ENCODE measurements at places on chromosomes 6 and 20.

DNA sequence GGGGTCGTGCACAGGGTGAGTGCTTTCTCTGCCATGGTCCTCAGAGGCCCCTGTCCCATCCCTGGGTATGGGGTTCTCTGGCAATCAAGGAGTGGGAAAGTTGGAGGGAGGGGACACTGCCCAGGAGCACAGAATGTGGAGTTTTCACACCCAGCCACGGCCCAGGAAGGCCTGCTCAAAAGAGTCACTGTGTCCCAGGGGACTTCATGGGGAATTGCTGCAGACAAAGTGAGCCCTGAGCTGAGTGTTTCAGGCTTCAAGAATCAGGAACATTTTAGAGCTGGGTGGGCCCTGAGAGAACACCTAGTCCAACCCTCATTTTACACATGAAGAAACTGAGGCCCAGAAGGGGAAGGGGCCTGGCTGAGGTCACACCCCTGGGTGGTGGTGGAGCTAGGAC is 5.7 kb downstream of the MAPK13 start:
- no peak for DNase-seq

- DNase-seq, result no peak
Measured at GRCh38 chr20:48003021-48003420, 217.7 kb upstream of the SULF2 start.

DNA sequence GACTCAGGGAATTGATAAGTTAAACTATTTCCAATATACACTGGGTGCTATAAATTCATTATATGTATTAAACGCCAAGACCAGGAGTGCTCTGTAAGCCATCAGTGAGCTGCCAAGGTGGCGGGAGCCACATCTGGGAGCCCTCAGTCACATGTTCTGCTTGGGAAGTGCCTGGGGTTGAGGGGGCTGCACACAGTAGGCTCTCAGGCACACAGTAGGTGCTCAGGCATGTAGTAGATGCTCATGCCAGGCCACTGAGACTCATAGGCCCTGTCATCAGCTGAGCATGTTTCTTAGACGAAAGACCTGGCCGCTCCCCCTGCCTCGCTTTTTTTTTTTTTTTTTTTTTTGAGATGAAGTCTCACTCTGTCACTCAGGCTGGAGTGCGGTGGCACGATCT is 83.3 kb upstream of the BHLHE23 start:
- no peak for DNase-seq

GRCh38 chr20:49186535-49187329 is 1.4 kb downstream of the STAU1 start:
- peak; percentile 8 for DNase-seq

DNA sequence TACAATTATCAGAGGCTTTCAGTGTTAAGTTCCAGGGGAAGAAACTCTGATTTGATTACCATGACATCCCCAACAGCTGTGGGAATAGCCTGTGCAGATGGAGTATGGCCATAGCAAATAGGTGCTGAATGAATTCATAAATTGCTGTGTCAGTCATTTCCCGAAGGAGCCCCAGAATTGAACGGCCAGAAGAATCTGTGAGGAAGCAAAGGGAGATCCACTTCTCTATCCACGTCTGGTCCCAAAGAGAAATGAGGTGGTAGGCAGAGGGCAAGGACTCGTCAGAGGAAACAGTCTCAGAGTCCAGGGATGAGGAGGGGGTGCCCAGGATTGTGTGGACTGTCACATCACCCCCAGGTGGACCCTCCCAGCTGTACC is 3.1 kb upstream of the TAF8 start:
- no peak for DNase-seq

DNA sequence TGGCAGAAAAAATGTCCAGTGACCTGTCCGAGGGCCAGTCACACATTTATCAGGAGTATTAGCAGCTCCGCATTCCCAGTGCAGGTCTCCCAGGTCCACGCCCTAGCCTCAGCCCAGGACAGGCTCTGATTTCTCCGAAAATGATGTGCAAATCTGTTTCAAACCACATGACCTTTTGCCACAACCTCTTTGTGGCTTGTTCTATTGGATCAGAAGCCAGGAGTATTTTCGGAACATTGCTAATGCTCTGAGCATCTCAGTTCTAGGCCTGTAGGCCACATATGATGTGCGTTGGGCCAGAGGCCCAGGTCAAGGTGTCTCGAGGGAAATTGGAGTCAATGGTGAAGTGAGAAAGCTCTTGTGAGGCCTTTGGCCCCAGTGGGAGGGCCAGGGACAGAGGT is 40.4 kb downstream of the SNX5 start:
- no peak for DNase-seq

DNA sequence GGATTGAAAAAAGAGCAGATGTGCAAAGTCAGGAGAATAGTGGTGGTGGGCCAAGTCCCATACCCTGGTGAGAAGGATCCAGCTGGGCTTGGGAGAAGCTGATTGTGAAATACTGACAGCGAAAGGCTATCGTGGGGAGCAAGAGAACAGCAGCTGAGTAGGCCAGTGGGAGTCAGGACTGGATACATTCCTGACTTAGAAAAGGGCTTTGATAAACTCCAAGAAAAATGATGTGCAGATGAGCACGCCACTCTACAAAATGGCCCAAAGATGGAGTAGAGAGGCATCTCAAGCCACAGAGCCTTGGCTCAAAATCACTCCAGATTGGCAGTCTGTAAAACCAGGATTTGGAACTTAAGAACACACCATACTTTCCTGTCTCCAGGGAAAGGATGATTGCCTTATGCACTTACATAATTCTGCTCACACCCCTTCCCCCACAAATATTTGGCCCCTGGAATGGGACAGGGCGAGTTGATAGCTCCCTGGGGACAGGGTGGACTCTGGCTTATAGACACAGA is 578.7 kb downstream of the MAFB start:
- DNase-seq, result no peak

DNA sequence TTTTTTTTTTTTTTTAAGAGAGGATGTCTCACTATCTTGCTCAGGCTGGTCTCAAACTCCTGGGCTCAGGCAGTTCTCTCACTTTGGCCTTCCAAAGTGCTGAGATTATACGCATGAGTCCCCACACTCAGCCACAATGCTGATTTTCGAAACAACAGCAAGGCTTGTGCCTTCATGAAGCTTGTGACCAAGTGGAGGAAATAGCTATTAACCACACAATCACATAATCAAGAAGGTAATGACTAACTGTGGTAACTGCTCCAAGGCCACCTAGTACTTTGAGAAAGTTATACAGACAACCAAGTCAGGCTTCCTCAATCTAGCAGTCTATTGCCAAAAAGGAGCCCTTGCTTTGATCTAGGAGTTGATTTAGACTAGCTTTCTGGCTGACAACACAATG is 46.3 kb downstream of the SOD2 start:
- peak; percentile 29 for DNase-seq

DNA sequence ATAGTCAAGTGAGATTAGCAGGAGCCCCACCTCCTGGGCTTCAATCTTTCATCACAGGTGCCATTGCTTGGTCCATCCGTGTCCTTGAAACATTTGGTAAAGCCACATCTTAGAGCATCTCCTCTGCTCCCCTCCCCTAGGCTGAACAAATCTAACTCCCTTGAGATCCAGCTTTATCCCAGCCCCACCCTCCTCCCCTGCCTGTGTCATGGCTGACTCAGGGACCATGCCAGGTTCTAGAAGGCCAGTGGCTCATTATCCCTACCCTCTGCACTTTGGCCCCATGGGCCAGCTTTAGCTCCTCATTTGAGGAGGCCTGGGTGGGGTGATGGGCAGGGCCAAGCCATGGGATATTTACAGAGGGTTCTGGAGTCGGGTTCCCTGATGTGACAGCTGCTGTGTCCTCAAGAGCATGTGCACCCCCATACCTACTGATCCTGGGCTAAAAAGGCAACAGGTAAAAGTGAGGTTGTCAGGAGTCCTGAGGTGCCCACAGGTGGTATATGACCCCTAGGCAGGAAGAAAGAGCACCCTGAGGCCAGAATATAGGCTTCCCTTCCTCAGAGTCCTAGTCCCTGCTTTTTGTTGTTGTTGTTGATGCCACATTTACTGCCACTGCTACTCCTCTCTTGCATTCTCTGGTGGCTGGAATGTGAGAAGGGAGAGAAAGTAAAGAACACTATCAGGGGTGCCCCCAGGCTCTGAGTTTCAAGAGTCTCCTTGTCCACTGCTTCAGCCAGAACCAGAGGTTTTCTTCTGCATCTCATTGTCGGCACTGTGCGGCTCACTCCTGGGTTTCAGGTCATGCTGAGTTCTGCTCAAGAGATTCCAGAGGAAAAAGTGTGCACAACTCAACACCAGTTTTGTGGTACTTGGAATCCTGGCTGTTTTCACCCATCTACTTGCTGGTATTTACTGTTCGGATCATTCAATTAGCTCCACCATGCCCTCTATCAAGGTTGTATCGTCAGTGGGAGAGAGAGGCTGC is 228.4 kb downstream of the LRFN2 start:
- DNase-seq, result no peak

- DNase-seq, result no peak
Measured at GRCh38 chr6:24492475-24492874, 2.3 kb upstream of the ALDH5A1 start.
